ENCODE measurements at places on chromosomes 6 and 20. TPM values are rescaled to one million over a fixed set of nuclear protein-coding genes. Genes with fewer than 3 reads are reported as not detected.

The MYLIP gene
- 4.5 TPM for total RNA-seq

The PMEPA1 gene
- 3.2 TPM for total RNA-seq

The EYS gene
- total RNA-seq = 0.40 TPM

The FANCE gene
- 20.4 TPM for total RNA-seq

The MLIP gene
- total RNA-seq = not detected

The PRSS16 gene
- 0.57 TPM for total RNA-seq

- no peak for DNase-seq
These were observed 1242.7 kb downstream of the EPHA7 start for GRCh38 chr6:92176666-92177065.

DNA sequence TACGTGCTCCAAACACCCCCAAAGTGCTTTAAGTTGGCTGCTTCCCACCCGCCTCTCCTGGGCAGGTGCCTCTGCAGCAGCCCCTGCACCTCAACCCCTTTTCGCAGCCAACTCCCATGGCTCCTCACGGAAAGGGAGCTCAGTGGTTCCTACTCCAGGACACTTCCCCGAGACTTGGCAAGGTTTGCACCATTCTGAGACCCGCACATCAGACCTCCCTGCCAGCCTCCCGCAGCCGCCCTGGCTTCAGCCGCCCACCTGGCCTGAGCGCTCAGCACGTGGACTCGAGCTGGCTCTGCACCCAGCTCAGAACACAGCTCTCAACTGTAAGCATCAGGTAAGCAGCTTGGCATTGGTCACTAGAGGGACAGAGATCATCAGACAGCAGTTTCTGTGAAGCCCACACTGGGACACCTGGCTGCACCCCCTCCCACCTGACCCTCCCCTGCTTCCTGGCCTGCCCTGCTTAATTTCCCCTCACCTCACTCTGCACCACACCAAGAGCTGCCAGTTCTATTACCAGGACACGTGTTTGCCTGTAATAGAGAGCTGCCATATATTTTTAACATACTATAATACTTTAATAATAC lies 28.5 kb downstream of the GMDS start:
- no peak for DNase-seq

Measured in neural crest cell (in vitro differentiated cells).